ENCODE measurements at places on chromosomes 16 and 17.

DNA sequence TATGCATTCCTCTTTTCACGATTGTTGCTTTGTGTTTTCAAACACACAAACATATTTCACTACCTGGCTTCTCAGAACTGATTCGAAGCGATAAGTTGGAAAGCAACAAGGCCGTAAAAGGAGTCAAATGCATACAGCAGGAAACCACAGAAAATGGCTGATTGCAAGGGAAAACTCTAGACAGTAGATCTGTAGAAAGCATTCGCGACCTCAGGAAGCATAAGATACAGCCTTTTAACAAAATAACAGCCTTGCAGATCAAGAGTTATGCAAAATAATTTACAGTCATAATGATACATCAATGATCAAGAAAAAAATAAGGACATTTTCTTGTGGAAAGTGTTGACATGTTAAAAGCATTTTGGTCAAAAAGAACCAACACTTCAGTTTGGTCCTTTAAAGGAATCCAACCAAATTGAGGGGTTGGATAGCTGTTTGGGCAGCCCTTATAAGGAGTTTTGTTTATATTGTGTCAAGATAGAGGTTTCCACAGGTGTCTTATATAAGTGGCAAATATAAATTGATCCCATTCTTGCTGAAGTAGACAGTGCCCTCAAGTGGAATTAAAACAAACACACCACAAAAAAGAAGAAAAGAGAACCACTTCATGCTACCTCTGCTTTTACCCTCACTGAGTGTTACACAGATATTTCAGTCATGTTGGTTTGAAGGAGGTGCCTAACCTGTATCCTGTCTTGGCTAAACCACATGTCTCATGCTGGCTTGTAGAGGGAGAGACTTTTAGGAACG is 5.5 kb downstream of the CYLD start:
- no peak for DNase-seq

- DNase-seq: no peak
Measured at GRCh38 chr16:4373356-4373908, 1.8 kb downstream of the VASN start.

DNA sequence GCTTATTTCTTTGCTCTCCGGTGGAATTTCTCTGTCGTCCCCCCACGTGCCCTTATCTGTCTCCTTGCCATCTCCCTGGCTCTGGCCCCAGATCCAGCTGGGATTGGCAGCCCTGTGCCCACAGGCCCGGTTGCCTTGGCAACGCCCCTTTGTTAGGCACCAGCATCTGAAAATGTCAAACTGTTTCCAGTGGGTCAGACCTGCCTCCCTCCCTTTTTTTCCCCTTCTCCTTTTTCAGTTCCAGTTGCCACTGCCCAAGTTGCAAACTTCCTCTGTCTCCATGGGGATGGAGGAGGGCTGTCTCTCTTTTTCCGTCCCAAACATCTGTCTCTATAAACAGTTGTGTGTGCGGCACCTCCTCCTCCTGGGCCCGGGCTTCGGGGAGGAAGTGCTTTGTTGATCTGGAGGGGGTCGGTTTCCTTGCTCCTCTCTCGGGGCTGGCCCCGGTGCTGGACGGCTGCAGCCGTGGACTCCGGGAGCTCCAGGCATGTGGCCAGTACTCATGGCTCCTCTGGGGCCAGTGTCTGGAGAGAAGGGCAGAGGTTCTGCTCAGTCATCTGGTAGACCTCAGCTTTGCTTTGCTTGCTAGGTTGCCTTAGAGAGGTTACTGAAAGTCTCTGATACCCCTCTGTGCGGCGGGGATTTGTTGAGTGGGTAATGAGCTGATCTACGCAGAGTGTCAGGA is 35.3 kb downstream of the SOCS3 start:
- no peak for DNase-seq

GRCh38 chr17:13182450-13182849 is 164.6 kb upstream of the ELAC2 start:
- DNase-seq: no peak

- no peak for DNase-seq
Measured at GRCh38 chr16:23384878-23385277, 68.1 kb downstream of the COG7 start.

GRCh38 chr17:4827399-4827798 is 5.7 kb upstream of the MINK1 start:
- no peak for DNase-seq

GRCh38 chr16:67672306-67672705 is 5.7 kb downstream of the C16orf86 start:
- no peak for DNase-seq

GRCh38 chr16:716200-716568 is 1.3 kb downstream of the METRN start:
- no peak for DNase-seq

DNA sequence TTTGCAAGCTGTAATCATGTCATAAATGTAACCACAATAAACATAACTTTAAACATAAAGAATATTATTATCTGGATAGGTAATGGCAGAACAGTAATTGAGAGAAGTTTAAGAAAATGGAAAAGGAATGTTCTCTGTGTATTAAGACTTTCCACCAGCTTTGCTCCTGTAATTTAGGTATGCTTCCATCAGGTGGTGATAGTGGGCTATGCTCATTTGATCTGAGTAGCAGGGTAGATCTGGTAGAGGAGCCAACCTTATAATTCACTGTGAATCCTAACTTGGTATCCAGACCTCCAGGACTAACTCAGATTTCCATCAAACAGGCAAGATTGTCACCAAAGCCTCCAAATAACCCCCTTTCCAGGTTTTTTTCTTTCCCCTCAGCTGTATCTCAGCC is 137.9 kb upstream of the ZKSCAN2 start:
- no peak for DNase-seq

DNA sequence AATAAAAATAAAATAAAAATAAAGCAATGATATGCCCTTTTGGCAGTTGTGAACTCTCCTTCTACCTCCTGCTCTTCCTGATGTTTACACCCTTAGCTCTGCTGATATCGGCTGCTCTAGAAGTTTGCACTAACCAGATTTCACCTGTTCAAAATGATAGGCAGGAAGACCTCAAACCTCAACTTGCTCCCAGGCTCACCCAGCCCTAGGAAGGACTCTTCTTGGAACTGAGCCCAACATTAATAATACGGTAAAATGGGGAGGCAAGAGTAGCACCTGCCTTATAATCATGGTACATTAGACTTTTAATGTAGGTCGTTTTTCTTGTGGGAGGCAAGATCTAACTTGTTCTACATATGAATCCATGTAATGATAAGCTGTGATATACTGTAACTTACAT is 61.2 kb upstream of the MED13 start:
- DNase-seq: no peak

DNA sequence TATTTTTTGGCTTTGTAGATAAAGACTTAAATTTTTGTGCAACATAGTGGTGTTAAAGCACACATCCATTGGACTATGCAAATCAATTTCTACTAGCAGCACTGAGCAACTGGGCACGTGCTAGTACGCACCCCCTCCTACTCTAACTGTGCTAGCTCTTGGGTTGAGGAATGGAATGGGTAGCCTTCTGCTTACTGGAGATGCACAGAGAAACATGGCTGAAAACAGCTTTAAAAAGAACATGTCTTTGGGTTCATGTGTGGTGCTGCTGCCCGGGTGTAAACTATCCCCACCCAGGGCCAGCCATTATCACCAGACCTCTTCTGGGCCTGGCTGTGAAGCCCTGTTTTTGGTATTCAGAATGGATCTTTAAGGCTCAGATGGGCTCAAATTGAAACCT is 7.3 kb downstream of the ESRP2 start:
- no peak for DNase-seq

GRCh38 chr17:56710986-56711385 is 117.5 kb downstream of the NOG start:
- DNase-seq: no peak

- DNase-seq: no peak
Measured at GRCh38 chr16:58511933-58512815, 3.1 kb upstream of the SETD6 start.
